ENCODE measurements at places on chromosomes 2 and 18.

DNA sequence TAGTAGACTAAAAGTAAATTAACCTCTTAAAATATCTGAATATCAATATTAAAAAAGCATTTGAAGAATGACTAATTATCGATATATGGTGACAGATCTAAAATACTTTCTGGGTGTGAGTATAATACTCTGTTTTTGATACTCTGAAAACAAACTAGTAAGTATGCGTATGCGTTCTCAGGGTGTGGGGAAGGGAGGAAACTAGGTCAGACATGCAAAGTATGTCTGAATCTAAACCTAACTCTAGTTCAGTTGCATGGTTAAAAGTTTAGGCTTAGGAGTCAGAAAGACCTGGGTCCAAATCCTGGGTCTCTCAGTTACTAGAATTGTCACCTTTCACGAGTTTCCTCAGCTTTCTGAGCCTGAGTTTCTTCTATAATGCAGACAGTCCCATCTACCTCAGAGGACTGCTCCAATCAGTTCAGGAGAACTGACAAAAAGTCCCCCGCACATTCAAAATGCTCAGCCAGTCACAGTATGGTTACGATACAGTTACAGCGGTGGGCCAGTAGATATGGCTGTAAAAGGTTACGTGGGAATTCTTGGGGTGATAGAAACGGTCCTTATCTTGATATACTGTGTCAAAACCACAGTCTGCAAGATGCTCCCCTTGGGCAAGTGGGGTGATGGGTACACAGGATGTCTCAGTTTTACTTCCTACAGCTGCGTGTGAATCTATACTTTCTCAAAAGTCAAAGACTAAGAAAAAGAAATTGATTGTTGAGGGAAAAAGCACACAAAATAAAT, 29.2 kb downstream of the UNC50 start:
- no peak for DNase-seq

DNA sequence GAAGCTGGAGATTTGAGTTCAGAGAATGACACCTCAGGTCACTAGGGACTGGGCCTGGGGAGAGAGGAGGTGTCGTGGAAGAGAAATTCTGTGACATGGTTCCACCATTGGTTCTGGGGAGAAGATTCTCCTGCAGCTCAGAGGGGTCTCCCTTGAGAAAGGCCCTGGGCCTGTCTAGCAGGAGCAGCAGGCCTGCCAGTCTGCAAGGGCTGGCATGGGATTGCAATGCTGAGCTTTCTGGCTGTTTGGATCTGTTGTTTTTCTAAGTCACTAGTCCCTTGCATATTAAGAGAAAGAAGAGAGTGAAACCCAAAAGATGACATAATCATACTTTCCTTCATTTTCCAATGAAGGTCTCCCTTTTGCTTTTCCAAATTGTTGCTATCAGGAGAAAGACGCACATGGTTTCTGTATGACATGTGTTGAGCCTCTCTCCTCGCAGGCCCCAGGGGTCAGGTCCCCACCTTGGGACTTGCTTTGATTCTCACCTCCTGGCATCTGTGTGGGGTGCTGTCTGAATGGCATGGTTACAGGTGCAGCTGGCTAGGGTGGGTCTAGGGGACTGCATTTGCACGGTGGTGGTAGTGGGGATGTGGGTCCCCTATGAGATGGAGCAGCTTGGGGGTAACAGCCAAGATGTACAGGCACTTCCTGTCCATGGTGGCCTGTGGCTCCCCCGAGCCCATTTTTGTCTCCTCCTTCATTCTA, 117.8 kb downstream of the GLI2 start:
- no peak for DNase-seq

GRCh38 chr2:144379851-144380311, 140.0 kb downstream of the ZEB2 start:
- DNase-seq = no peak

- DNase-seq = peak; percentile 8
Measured at GRCh38 chr18:57737400-57738060, 65.6 kb downstream of the ATP8B1 start.

GRCh38 chr18:551404-552061, 28.6 kb upstream of the CETN1 start:
- DNase-seq = no peak

- no peak for DNase-seq
Measured at GRCh38 chr18:13501543-13501887, 224.8 kb downstream of the FAM210A start.

DNA sequence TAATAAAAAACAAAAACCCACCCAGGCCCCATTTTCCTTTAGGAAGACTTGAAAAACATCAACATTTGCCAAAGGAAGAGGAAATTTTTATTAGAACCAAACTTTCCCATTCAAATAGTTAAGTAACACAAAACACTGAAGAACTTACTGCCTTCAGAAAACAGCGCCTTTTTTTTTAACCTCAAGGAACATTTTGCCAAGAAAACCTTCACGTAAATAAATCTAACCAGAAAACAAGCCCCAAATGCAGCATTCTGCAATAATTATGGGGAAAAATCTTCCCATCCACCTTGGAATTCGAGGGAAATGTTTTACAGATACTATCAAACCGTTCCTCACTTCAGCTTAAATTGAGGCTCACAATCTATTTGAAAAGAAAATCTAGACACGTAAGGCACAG, 56.4 kb downstream of the ACVR1 start:
- DNase-seq = no peak

DNA sequence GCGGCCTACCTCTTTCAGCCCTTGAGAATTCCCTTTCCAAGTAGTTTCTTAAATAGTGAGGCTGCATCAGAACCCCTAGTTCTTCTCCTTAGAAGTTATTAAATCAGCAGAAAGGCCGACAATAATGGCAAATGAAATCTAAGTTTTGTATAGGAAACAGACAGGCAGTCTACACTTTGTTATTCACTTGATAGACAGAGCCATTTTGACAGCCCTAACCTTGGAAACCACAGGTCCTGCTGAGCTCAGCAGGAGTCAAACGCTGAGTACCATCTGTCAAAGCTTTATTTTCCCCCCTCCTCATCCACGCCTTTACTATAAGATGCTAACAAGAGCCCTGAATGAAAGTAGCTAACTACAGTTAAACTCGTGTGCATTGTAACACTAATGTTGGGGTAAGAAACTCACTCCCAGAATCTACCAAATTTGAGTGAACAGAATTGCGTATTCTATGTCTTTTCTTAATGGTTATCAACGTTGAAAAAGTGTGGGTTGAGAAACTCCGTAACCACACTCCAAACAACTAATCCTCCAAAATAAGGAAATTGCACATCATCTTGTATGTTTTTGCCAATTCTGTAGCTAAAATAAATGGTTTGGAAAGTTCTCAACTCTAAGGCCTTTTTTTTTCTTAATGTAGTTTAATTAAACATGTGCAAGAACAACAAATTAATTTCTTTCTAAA, 90.6 kb upstream of the EFEMP1 start:
- DNase-seq = no peak

DNA sequence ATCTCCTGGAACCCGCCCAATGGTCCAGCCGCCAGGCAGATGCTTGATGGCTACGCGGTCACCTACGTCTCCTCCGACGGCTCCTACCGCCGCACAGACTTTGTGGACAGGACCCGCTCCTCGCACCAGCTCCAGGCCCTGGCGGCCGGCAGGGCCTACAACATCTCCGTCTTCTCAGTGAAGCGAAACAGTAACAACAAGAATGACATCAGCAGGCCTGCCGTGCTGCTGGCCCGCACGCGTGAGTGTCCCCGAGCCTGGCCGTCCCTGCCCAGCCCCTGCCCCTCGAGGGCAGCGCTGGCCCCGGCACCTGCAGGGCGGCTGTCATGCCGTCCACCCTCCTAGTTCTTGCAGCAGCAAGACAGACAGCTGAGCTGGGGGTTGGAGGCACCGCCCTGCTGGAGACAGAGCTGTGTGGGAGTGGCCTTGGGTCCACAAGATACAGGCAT, 36.7 kb downstream of the MTERF4 start:
- DNase-seq = no peak

GRCh38 chr2:238459081-238459629, 32.4 kb downstream of the ASB1 start:
- DNase-seq = no peak

- DNase-seq = no peak
Measured at GRCh38 chr2:234840336-234840735, 111.5 kb upstream of the SH3BP4 start.

GRCh38 chr2:109091526-109091925, 37.5 kb upstream of the SH3RF3 start:
- no peak for DNase-seq

GRCh38 chr2:49175831-49176230, 21.5 kb upstream of the FSHR start:
- DNase-seq = no peak

GRCh38 chr18:57122936-57123510, 23.9 kb upstream of the BOD1L2 start:
- no peak for DNase-seq

GRCh38 chr2:228654707-228655106, 473.2 kb upstream of the SPHKAP start:
- DNase-seq = no peak

GRCh38 chr2:50318147-50318546, 713.8 kb downstream of the NRXN1 start:
- DNase-seq = no peak

- DNase-seq = no peak
Measured at GRCh38 chr2:26809876-26810577, 24.2 kb downstream of the CENPA start.

GRCh38 chr2:15728245-15728938, 136.7 kb downstream of the DDX1 start:
- DNase-seq = no peak

DNA sequence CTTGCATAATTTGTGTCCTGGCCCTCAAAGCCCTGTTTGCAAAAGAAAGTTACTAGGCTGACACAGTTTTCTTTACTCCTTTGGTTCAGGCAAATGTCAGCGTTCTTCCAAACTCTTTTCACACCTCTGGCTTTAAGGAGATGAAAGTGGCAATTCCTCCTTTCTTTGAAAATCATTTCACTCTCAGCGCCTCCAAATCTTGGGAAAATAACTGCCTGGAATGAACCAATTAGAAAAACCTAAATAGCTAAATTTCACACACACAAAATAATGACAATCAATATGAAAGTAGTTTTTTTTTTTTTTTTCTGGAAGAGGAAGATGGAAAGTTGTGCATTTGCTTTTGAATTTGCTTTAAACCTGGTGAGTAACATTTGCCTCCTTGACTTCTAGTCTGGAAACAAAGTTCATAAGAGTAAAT, 1.7 kb downstream of the MEIS1 start:
- DNase-seq = no peak

DNA sequence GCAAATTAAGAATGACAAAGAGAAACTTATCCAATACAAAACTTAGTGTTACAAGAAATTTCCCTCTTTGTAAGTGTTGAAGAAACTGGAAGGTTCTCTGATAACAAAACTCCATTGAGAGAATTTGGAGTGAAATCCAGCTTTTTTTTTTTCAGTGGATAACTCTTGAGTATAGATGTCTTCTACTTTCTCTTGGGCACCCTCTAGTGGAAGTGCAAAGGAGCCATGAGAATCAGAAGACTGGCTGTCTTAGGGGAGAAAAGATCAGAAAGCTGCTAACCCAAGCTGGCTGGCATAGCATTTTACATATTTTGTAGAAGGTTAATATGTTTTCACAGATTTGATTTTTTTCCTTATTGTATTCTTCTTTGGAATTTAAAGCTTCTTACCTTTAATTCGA, 138.8 kb upstream of the SATB2 start:
- no peak for DNase-seq

GRCh38 chr2:53231908-53232307, 535.7 kb upstream of the CHAC2 start:
- DNase-seq = no peak

DNA sequence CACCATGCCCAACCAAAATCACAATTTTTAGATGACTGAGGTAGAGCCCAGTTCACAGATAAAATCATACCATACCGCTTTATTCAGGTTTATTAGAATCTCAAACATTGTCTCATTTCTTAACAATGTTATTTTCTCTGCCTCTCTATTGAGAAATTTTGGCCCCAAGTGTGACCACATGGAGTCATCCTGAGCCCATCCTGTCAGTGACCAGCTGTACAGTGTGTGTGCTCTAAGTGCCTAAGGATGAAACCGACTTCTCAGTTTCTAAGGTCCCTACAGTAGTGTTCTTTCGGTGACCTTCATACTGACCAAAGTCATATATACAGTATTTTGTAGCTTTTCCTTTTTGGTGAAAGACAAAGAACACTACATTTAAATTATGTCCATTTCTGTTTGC, 123.7 kb upstream of the MSTN start:
- DNase-seq = no peak

DNA sequence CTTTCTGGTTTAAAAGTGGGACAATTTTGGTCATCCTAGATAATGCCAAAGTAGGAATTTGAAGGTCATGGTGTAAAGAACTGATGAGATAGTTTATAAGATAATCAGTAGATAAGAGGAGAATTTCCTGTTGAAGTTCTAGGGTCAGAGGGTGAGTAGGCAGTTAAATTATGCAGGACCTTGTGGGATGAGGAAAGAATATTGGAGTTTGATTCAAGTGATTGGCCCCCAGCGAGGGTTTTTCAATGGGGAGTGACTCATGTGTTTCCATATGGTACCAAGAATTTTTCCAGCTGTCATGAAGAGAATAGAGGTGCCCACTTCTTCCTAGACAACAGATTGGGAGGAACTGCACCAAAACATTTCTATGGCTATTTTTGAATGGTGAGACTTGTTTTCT, 940.2 kb upstream of the ZEB2 start:
- DNase-seq = no peak

DNA sequence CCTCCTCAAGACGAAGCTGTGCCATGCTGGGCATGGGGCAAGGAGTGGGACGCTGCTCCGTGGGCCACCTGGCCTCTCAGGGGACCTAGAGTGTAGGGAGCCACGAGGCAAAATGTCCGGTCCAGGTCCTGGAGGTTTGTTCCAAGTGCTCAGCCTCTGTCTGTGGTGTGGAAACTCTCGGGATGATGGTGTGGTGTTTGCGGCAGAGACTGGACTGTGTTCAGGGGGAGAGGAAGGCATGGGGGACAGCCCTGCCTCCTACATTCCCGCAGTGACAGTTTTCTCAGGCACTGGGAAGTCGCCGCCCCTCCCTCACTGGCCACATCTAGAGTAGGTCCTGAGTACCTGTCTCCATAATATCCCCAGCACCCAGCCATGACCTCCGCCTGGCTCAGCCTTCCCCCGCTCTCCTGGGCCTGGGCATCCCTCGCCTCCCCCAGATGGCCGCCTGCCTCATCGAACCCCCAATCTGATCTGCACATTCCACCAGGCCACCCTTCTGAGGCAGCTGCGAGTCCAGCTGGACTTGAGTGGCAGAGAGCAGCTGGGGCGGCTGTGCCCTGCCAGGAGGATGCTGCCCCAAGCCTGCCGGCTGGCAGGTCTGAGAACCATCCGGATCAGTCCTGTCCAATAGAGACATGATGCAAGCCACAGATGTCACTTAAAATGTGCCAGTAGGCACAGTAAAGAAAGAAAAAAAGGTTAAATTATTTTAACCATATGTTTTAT, 6.2 kb downstream of the KCNIP3 start:
- peak; percentile 22 for DNase-seq

Data from hypothalamus (tissue), 51 donors.